ENCODE measurements at places on chromosomes 7 and 10. TPM values are rescaled to one million over a fixed set of nuclear protein-coding genes. Genes with fewer than 3 reads are reported as not detected.

ADRB1 gene
- total RNA-seq = 0.13 TPM

TFPI2 gene
- total RNA-seq = 208 TPM

DNA sequence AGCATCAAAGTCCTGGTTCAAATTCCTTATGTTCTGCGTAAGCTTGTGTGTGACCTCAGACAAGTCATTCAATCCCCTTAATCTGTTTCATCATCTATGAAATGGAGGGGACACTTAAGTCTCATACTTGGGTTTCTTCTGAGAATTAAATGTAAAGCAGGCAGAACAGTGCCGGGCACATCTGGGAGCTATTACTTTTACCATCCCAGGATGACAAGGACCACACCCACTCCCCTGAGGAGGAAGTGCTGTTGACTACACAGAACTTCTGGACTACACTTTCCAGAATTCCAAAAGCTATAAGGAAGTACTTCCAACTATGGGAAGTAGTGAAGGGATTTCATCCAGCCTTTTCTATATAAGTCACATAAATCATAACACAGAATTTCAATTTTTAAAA lies 294.9 kb downstream of the IPMK start:
- no peak for DNase-seq

- no peak for DNase-seq
Measured at GRCh38 chr7:150958062-150958552, 20.0 kb downstream of the KCNH2 start.

DNA sequence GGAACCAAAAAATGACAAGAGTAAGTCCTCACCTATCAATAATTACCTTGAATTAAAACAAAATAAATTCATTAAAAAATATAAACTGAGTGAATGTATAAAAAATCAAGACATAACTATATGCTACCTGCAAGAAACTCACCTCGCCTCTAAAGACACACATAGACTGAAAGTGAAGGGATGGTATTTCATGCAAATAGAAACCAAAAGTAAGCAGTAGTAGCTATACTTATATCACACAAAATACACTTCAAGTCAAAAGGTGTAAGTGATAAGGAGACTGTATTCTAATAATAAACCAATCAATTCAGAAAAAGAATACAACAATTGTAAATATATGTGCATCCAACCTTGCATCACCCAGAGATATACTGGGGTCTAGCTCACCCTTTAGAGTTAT lies 332.6 kb downstream of the SH2D4B start:
- no peak for DNase-seq

GRCh38 chr10:34244756-34245484 lies 570.2 kb downstream of the PARD3 start:
- no peak for DNase-seq

Data from LHCN-M2 (cell line).